ENCODE measurements at places on chromosomes 1 and 21. TPM values are rescaled to one million over a fixed set of nuclear protein-coding genes. Genes with fewer than 3 reads are reported as not detected.

Gene COL18A1
- total RNA-seq: 0.90 TPM

Gene OR10Z1
- not detected for total RNA-seq

DNA sequence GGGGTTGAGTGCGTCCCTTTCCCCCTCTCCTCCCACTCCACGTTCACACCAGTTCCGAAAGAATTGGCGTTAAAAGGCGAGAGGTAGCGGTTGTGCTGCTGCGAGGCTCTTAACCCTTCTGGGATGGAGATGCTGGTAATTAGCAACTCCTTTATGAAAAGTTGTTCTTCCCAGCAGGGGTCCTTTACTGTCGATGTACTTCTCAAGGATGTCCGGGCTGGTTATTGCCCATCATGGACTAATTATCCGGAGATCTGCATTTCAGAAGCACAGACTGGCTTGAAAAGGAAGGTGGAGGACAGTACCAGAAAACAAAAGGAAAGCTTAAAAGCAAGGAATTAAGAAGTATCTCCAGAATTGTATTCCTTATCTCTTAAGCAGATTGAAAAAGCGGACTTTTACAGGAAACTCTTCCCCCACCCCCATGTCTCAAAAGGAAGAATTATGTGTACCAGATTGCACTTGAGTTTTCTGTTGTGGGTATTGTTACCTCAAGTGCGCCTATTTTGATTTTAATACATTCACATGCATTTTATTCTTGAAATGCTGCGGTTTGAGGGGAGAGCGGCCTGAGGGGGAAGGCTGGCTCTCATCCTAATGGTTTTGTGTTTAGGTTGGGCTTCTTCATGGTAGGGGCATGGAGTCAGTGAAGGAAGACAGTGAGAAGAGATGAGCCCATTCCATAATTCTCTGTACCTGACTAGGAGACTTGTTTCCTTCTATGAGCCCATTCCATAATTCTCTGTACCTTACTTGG lies 1.5 kb downstream of the AK4 start:
- peaks cover 5% of the 10 kb centered on the region for H3K4me1 ChIP-seq
- H3K27ac ChIP-seq: peak overlapping the region; percentile 55
- peak overlapping the region; percentile 87 for H3K4me3 ChIP-seq
- no peak for DNase-seq
- H3K27me3 ChIP-seq: no peaks in the 10 kb centered on the region

GRCh38 chr1:82391712-82392111 lies 591.0 kb downstream of the ADGRL2 start:
- H3K27me3 ChIP-seq: no peaks in the 10 kb centered on the region
- no peak overlapping the region for H3K4me3 ChIP-seq
- no peak overlapping the region for H3K27ac ChIP-seq

DNA sequence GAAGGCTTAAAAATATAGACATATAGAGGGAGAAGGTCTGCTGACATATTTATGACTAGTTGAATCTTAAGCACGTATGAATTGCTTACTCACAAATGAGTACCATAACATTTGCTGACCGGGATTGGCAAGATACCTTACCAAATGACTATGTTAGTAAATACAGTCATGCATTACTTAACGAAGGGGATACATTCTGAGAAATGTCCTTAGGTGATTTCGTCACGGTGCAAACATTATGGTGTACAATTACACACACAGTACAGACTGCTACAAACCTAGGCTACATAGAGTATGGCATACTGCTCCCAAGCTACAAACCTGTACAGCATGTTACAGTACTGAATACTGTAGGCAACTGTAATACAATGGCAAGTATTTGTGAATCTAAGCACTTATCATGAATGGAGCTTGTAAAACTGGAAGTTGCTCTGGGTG lies 19.4 kb upstream of the UBE2U start:
- no peaks in the 10 kb centered on the region for H3K27me3 ChIP-seq
- DNase-seq: no peak
- no peak overlapping the region for H3K27ac ChIP-seq
- H3K4me1 ChIP-seq: no peaks in the 10 kb centered on the region
- H3K36me3 ChIP-seq: no peaks in the 10 kb centered on the region

DNA sequence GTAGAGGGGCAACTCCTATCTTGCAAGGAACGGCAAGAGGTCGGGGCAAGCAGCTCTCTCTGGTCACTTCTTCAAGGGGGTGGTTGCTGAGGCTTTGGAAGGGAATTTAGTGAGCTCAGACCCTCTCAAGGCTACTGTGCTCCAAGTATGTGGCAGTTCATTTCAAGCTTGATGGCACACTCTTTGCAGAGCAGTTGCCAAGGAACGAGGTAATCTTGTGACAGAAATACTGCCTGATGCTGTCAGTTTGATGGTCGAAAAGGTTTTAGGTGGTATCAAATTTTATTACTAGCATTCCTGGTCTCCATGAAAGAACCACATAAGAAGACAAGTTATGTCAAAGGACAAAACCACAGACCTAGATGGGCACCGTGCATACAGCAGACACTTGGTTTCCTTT lies 13.1 kb downstream of the CFAP298 start:
- DNase-seq: no peak
- no peaks in the 10 kb centered on the region for H3K27me3 ChIP-seq
- H3K4me3 ChIP-seq: no peak overlapping the region
- peaks cover 2% of the 10 kb centered on the region for H3K36me3 ChIP-seq

DNA sequence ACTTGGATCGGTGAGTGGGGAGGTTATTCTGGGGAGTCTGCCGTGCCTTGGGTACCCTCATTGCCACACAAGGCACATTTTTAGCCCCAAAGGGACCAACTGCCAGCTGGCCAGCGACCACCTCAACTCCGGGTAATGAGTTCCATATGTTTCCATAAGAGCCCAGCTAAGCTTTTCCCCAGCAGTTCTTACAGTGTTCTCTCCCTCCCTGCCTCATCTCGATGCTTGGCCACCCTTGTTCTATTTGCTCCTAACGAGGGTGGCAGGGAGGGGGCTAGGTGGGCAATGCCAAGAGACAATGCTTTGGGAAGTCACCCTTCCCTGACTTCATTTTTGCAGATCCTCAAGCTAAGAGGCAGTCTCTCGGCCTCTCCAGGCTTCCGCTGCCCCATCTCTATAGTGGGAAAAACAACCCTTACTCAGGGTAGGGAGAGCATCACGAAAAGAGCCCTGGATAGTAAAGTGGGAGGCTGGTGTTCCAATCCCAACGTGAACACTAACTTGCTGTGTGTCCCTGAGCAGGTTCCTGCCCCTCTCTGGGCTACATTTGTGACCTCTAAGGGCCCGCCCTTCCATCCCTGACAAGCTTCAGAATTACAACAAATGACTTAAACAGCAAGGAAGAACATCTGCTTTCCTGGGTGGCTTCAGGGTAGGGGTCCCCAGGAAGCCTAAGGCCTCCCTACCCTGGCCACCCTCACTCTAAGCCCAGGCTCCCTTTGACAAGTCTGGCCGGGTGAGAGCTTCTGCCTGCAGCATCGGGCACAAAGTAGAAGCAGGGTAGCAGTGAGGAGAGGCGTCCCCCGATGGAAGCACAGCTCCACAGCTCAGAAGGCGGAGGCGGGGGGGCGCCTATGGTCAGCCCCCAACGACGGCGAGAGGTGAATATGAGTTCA lies 5.8 kb downstream of the ID3 start:
- H3K27me3 ChIP-seq: no peaks in the 10 kb centered on the region
- no peaks in the 10 kb centered on the region for H3K36me3 ChIP-seq
- no peak for DNase-seq
- peak overlapping the region; percentile 62 for H3K4me3 ChIP-seq

DNA sequence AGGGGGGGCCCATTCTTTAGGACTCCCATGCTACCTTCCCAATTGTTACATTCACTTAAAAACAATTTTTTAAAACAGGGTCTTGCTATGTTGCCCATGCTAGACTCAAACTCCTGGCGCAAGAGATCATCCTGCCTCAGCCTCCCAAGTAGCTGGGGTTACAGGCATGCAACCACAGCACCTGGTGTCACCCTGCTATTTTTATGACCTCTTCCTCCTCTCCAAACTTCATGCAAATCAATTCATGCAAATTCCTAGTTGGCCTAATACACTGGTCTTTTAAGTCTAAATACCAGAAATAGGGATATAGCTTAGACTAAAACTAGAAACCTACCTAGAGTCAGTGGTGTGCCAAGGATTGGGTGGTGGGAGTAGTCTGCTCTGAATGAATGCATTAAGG lies 30.1 kb downstream of the CDKN2C start:
- H3K4me1 ChIP-seq: peaks cover 14% of the 10 kb centered on the region
- DNase-seq: no peak

DNA sequence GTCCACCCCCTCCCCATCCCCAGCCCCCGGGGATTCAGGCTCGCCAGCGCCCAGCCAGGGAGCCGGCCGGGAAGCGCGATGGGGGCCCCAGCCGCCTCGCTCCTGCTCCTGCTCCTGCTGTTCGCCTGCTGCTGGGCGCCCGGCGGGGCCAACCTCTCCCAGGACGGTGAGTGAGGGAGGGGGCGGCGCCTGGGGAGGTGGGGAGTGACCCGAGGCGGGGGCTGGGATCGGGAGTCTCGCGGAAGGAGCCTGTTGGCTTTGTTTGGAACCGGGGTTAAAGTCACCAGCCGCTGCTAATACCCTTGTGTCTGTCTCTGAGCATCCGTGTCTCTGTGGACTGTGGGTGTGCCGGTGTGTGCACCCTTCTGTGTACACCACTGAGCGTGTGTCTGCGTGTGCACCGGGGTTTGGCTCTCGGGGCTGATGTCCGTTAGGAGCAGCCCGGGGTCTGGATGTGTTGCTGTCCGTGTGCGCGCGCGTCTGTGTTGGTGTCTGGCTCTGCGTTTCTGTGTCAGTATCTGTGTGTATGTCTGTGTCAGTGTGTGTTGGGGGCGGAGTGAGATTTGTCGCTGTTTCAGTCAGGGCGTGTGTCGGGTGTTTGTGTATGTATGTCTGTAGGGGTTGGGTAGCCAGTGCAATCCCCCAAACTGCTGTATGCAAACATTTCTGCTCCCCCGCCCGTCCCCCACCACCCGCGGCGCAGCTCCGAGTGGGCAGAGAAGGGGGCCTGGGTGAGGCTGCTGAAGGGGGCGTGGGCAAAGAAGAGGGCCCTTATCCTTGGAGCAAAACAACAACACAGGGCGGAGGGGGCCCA lies 480 bp downstream of the CADM3 start:
- H3K36me3 ChIP-seq: no peaks in the 10 kb centered on the region
- no peaks in the 10 kb centered on the region for H3K4me1 ChIP-seq
- DNase-seq: no peak
- H3K27ac ChIP-seq: no peak overlapping the region
- H3K27me3 ChIP-seq: peaks cover 10% of the 10 kb centered on the region
- H3K4me3 ChIP-seq: no peak overlapping the region

DNA sequence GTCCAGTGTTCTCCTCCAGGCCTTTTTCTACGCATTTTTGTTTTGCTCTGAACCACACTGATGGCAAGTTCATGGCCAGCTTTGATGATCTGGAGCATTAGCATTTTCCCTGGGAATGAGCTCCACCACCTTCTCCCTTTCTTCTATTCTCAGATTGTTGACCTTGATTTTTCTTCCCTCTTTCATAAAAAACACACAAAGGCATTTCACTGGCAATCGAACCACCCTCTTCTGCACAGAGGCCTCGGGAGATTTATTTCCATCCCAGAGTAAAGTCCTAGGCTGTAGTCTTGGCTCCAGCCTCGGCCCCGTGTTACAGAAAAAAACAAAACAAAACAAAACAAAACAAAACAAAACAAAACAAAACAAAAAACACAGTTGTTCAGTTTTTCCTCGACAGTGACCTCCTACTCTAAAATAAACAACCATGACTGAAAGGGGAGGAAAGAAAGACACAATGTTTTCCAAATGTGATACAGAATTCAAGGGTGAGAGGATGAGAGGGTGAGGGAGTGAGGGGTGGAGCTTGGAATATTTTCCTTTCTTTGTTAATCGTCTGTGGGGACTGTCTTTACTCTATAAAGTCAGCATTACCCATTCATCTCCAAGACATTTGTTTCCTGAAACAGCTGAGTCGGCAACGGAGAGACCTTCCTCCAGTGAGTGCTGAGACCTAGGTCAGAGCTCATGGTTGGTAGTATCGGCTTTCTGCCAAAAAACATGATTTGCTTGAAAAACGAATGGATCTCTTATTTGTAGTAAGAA lies 29.8 kb upstream of the RNF186 start:
- DNase-seq: no peak
- no peak overlapping the region for H3K4me3 ChIP-seq
- H3K27ac ChIP-seq: no peak overlapping the region
- H3K27me3 ChIP-seq: no peaks in the 10 kb centered on the region
- H3K36me3 ChIP-seq: no peaks in the 10 kb centered on the region
- no peaks in the 10 kb centered on the region for H3K4me1 ChIP-seq

DNA sequence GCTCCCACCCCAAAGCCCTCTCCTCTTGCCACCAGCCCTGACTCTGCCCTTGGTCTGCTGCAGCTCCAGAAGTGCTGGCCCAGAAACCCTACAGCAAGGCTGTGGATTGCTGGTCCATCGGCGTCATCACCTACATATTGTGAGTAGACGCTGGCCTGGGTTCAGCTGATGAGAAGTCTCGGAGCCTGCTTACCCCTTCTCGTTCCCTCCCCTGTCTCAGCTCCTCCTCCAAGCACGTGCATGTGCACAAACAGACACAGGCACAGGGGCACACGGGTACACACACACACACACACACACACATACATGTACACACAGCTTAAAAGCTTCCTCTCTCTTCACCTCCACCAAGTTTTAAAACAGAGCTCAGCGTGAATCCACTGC lies 24.3 kb downstream of the CAMK1G start:
- no peaks in the 10 kb centered on the region for H3K27me3 ChIP-seq
- H3K36me3 ChIP-seq: no peaks in the 10 kb centered on the region
- no peak for DNase-seq
- H3K27ac ChIP-seq: peak overlapping the region; percentile 45
- peaks cover 10% of the 10 kb centered on the region for H3K4me1 ChIP-seq
- H3K4me3 ChIP-seq: no peak overlapping the region

- H3K4me1 ChIP-seq: no peaks in the 10 kb centered on the region
- DNase-seq: no peak
- no peak overlapping the region for H3K4me3 ChIP-seq
Observed at GRCh38 chr1:217605390-217605789, 25.5 kb downstream of the GPATCH2 start.

- no peak overlapping the region for H3K27ac ChIP-seq
- H3K4me3 ChIP-seq: no peak overlapping the region
- no peaks in the 10 kb centered on the region for H3K27me3 ChIP-seq
- H3K36me3 ChIP-seq: no peaks in the 10 kb centered on the region
Observed at GRCh38 chr1:214993419-214993818, 89.1 kb upstream of the KCNK2 start.

- H3K27ac ChIP-seq: no peak overlapping the region
- H3K4me1 ChIP-seq: no peaks in the 10 kb centered on the region
- H3K27me3 ChIP-seq: no peaks in the 10 kb centered on the region
- no peak overlapping the region for H3K4me3 ChIP-seq
Observed at GRCh38 chr1:177133977-177134538, 30.5 kb downstream of the ASTN1 start.

Data from GM12878 (cell line).